ENCODE measurements at places on chromosomes 3 and 15. TPM values are rescaled to one million over a fixed set of nuclear protein-coding genes. Genes with fewer than 3 reads are reported as not detected.

Gene VEPH1
- total RNA-seq, result not detected

Gene FILIP1L
- 8.1 TPM for total RNA-seq

Gene SCN5A
- not detected for total RNA-seq

Gene GP5
- not detected for total RNA-seq

Gene RASL12
- total RNA-seq, result 0.55 TPM

Gene COX5A
- 218 TPM for total RNA-seq

Gene C3orf52
- 1.2 TPM for total RNA-seq

Gene ARPIN
- 5.3 TPM for total RNA-seq

DNA sequence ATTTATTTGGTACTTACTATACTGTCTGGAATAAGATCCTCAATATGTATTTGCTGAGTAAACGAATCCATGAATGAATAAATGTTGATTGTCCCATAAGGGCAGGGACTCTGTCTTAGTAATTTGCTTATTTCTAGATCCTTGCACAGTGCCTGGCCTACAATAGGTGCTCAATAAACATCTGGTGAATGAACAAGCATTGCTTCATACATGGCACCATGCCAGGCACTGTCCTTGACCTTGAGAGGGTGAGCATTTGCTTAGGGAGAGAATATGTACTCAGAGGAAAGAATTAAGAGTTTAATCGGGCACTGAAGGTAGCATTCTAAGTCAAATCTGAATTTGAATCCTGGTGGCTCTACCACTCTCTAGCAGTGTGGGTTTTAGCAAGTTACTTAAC, 282.1 kb downstream of the THSD4 start:
- no peak for DNase-seq
- no peak overlapping the region for H3K27ac ChIP-seq
- H3K27me3 ChIP-seq, result no peaks in the 10 kb centered on the region
- no peak overlapping the region for H3K4me3 ChIP-seq

GRCh38 chr3:10933805-10934481, 58.6 kb upstream of the SLC6A1 start:
- no peak overlapping the region for H3K4me3 ChIP-seq
- H3K36me3 ChIP-seq, result peaks cover 11% of the 10 kb centered on the region
- DNase-seq, result no peak
- no peak overlapping the region for H3K27ac ChIP-seq
- H3K27me3 ChIP-seq, result 0 out of 3 replicates have a peak, but pooled peaks cover 2% of the 10 kb centered on the region

- no peaks in the 10 kb centered on the region for H3K27me3 ChIP-seq
- no peak for DNase-seq
- no peak overlapping the region for H3K27ac ChIP-seq
- H3K36me3 ChIP-seq, result no peaks in the 10 kb centered on the region
- H3K4me1 ChIP-seq, result no peaks in the 10 kb centered on the region
Observed at GRCh38 chr3:119405315-119405714, 58.1 kb downstream of the TMEM39A start.

- H3K4me3 ChIP-seq, result peak overlapping the region; percentile 90
- H3K27ac ChIP-seq, result peak overlapping the region; percentile 91
- peaks cover 11% of the 10 kb centered on the region for H3K4me1 ChIP-seq
- DNase-seq, result peak; percentile 25
Observed at GRCh38 chr15:72685301-72685924, 569 bp downstream of the HIGD2B start.

GRCh38 chr3:50245831-50246516, 10.0 kb downstream of the GNAI2 start:
- H3K4me1 ChIP-seq, result peaks cover 20% of the 10 kb centered on the region
- 0 out of 3 replicates have a peak, but pooled peaks cover 7% of the 10 kb centered on the region for H3K36me3 ChIP-seq
- DNase-seq, result no peak
- peak overlapping the region; percentile 51 for H3K4me3 ChIP-seq
- H3K27me3 ChIP-seq, result no peaks in the 10 kb centered on the region

DNA sequence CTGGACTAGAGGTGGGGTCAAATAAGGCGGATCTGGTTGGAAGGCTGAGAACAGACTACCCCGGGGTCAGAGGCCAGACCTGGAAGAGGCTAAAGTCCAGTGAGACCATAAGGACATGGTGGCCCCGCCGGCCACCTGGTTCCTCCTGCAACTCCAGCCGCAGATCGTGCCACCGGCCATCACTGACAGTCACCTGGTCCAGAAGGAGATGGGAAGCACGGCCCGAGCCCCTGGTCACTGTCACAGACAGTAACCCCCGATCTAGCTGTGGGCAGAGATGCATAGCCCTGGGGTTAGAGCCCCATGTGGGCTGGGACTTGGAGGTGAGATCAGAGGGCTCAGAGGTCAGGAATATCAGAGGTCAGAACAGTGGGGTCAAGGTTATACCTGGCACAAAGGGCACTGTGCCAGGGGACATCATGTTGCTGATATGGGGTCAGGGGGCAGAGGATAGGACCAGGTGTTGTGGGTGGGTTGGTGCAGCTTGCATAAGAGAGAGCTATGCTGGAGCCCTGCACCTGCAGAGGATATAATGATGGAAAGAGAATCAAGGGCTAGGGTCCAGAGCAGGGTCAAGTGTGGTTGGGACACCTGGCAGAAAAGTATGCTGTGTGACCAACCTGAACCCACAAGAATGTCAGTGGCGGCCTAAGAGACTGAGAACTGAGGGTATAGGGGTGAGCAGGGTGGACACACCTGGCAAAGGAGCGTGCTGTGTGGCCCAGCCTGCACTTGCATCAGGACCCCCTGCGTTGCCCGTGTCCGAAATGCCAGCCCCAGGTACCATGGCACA, 9.6 kb downstream of the CELSR3 start:
- no peaks in the 10 kb centered on the region for H3K36me3 ChIP-seq
- H3K27ac ChIP-seq, result no peak overlapping the region
- peaks cover 10% of the 10 kb centered on the region for H3K4me1 ChIP-seq
- no peak overlapping the region for H3K4me3 ChIP-seq
- DNase-seq, result no peak
- no peaks in the 10 kb centered on the region for H3K27me3 ChIP-seq

DNA sequence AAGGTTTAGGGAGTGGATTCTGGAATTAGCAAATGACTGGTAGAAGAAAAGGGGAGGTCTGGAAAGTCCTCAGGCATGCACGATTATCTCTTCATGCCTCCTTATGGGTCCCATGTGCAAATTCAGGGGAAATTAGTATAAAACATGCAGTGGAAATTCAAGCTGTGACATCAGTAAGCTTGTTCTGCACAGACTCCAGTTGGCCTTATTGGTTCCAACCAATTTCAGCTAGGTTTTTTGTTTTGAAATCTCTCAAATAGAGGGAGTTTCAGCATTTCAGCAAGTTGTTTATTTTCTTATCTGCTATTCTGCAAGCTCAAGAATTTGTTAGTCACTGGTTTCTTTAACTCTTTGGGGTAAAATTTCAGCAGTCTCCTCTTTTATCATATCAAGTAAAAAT, 774 bp upstream of the TMCO5A start:
- H3K4me1 ChIP-seq, result no peaks in the 10 kb centered on the region
- no peak for DNase-seq
- H3K36me3 ChIP-seq, result no peaks in the 10 kb centered on the region
- H3K27ac ChIP-seq, result no peak overlapping the region
- no peaks in the 10 kb centered on the region for H3K27me3 ChIP-seq
- H3K4me3 ChIP-seq, result no peak overlapping the region

DNA sequence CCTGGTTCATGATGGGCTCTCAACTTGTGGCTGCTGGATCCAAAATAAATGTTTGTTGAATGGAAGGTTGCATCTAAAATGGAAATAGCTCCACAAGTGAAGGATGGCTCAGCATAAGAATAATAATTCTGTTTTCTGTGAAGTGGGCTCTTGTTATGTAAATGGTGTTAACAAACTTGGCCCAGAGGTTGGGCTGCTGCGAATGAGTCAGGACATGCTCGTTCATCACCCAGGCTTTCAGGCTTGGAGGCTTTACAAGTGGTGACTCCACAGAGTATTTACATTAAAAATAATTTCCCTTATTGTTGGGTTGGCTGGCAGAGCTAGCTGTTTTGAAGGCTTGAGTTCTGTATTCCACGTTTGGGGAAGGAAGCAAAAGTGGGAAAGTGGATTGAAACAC, 60.5 kb downstream of the ITGB5 start:
- peaks cover 21% of the 10 kb centered on the region for H3K36me3 ChIP-seq
- H3K27me3 ChIP-seq, result no peaks in the 10 kb centered on the region
- no peak overlapping the region for H3K4me3 ChIP-seq
- no peak for DNase-seq

GRCh38 chr3:43017593-43018195, 38.6 kb downstream of the GASK1A start:
- no peaks in the 10 kb centered on the region for H3K4me1 ChIP-seq
- H3K27me3 ChIP-seq, result peaks cover 18% of the 10 kb centered on the region
- H3K4me3 ChIP-seq, result no peak overlapping the region

GRCh38 chr3:12816521-12817342, 20.3 kb downstream of the CAND2 start:
- H3K27ac ChIP-seq, result no peak overlapping the region
- DNase-seq, result no peak
- no peaks in the 10 kb centered on the region for H3K36me3 ChIP-seq
- H3K4me3 ChIP-seq, result no peak overlapping the region
- peaks cover 65% of the 10 kb centered on the region for H3K27me3 ChIP-seq
- H3K4me1 ChIP-seq, result no peaks in the 10 kb centered on the region

- H3K4me1 ChIP-seq, result peaks cover 14% of the 10 kb centered on the region
- peak; percentile 3 for DNase-seq
- H3K27ac ChIP-seq, result no peak overlapping the region
- H3K27me3 ChIP-seq, result no peaks in the 10 kb centered on the region
Observed at GRCh38 chr3:27633224-27633545, 88.9 kb downstream of the EOMES start.

- H3K36me3 ChIP-seq, result no peaks in the 10 kb centered on the region
- DNase-seq, result no peak
- no peak overlapping the region for H3K27ac ChIP-seq
- H3K4me3 ChIP-seq, result no peak overlapping the region
- no peaks in the 10 kb centered on the region for H3K27me3 ChIP-seq
Observed at GRCh38 chr3:54888873-54889272, 39.0 kb downstream of the LRTM1 start.

DNA sequence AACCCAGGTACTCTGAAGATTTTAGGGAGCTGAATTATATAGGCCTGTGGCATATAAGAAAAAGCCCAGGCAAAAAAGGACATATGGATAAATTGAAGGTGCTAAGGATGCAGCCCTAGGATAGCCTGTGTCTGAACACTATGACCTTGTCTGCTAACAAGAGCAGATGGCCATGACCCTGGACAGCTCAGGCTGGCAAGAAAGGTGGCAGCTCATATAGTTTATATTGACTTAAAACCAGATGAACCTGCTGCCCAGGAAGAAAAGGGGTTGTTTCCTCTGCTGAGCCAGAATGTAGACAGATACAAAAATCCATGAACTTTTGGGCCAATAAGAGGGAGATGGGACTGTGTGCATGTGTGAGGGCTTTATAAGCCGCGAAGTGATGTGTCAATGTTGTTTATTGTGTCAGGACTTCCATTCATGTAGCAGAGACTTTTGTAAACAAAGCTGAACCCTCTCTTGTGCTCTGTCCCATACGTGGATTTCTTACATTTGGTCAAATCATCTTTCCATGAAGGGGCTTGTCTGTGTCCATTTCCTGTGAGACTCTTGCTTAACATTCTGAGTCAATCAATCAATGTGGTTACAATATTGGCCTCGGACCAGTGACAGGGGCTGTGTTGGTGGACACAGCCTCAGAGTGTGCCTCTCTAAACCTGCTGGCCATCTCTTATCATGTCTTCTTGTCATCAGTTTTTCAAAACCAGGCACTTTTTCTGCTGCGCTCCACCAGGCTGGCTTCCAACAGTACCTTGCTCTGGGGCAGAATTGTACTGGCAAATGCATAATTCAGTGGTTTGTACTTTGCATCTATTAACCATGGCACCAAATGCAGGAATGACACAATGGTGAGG, 321.2 kb downstream of the WDR72 start:
- no peaks in the 10 kb centered on the region for H3K27me3 ChIP-seq
- DNase-seq, result peak; percentile 37

GRCh38 chr3:190130696-190131095, 10.0 kb upstream of the P3H2 start:
- no peaks in the 10 kb centered on the region for H3K36me3 ChIP-seq
- no peak for DNase-seq
- no peaks in the 10 kb centered on the region for H3K27me3 ChIP-seq
- H3K4me3 ChIP-seq, result no peak overlapping the region
- no peak overlapping the region for H3K27ac ChIP-seq

GRCh38 chr3:136380530-136380929, 130.4 kb downstream of the PCCB start:
- peaks cover 3% of the 10 kb centered on the region for H3K36me3 ChIP-seq
- H3K27ac ChIP-seq, result no peak overlapping the region
- no peak for DNase-seq
- H3K4me3 ChIP-seq, result no peak overlapping the region
- no peaks in the 10 kb centered on the region for H3K27me3 ChIP-seq

DNA sequence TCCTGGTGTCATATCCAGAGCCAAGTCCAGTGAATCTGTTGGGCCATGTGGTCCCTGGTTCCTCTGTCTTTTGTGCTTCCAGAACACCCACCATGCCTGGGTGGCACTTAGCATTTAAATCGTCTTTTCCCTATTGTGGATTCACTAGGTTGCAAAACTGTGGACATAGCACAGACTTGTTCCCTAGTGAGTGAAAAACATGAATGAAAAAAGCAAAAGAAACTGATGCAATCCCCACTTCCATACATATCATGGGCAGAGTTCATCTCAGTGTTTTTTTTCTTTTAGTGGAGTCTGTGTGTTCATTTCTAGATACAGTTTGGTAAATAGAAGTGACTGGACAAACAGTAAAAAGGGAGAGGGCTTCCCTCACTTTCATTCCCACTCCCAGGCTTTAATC, 170.5 kb downstream of the SLCO3A1 start:
- H3K36me3 ChIP-seq, result no peaks in the 10 kb centered on the region
- H3K4me1 ChIP-seq, result no peaks in the 10 kb centered on the region
- DNase-seq, result no peak

- H3K4me1 ChIP-seq, result peaks cover 15% of the 10 kb centered on the region
- H3K27ac ChIP-seq, result no peak overlapping the region
- H3K36me3 ChIP-seq, result no peaks in the 10 kb centered on the region
Observed at GRCh38 chr15:65916664-65917406, 47.5 kb downstream of the RAB11A start.

GRCh38 chr3:37923569-37924040, 61.9 kb downstream of the CTDSPL start:
- H3K4me3 ChIP-seq, result no peak overlapping the region
- no peak for DNase-seq
- peaks cover 11% of the 10 kb centered on the region for H3K36me3 ChIP-seq
- peaks cover 77% of the 10 kb centered on the region for H3K4me1 ChIP-seq
- H3K27ac ChIP-seq, result no peak overlapping the region

DNA sequence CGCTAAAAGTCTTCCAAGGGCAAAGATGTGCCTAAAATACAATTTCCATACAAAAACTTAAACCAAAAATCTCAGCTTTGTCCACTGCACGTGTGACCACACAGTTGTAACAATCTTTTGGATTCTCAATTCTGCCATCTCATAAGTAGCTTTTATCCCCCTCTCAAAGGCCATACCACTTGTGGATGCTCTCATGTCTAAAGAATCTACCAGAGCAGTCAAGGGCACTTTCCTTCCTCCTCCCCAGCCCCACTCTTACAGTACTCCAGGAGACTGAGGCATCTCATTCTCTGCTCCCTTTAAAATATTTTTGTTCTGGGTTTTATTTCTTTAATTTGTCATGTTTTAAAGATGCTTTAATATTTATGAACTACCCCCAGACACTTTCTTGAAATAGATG, 102.3 kb upstream of the PFN2 start:
- H3K4me1 ChIP-seq, result no peaks in the 10 kb centered on the region
- DNase-seq, result no peak
- H3K4me3 ChIP-seq, result no peak overlapping the region
- H3K36me3 ChIP-seq, result no peaks in the 10 kb centered on the region
- no peak overlapping the region for H3K27ac ChIP-seq

GRCh38 chr3:184184546-184185230, 1.3 kb upstream of the ABCF3 start:
- no peak for DNase-seq
- peaks cover 25% of the 10 kb centered on the region for H3K4me1 ChIP-seq
- H3K36me3 ChIP-seq, result peaks cover 44% of the 10 kb centered on the region
- H3K27me3 ChIP-seq, result no peaks in the 10 kb centered on the region

All from HepG2 (cell line).